ENCODE measurements at places on chromosomes 12 and 14.

DNA sequence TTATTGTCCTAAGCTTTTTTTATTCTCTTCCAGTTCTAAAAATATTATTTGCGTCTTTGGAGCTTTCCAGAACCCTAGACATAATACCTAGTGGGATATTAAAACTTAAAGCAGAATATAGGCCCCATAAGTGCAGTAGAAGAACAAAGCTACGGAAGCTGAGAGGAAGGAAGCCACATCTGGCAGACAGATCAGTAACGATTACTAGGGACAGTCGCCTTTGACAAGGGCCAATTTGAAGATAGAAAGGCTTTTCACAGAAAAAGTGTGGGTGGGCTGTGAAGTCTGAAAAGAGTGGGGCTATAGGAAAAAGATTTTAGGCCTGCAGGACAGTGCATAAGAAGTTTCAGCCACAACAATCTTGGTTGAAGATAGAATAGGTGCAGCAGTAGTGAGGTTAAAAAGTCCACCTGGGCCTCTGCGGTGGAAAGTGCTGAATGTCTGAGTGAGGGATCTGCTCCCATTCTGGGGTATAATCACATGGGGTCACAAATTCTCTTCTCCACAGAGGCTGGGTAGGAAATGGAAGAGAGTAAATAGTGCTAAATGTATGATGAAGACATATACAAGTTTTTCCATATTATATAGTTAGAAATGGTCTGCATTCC lies 114.5 kb downstream of the CMAS start:
- no peak for DNase-seq

DNA sequence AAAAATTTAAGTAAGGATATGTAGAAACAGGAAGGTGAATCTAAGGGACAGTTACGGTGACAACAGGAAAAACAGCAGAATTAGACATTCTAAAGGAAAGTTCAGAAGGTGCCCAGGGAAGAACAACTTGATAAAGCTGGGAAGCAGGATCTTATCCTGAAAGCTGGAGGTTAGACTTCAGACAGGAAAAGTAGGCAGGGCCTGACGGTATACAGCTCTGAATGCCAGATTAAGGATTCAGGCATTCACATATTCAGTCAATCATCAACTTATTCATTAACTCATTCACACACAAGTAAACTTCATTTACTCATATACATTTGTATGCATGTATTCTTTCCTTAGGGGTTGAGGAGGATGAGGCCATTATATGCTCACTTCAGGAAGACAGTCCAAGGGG lies 81.3 kb downstream of the RALGAPA1 start:
- no peak for DNase-seq

- DNase-seq: no peak
Measured at GRCh38 chr14:43438056-43438455, 1069.0 kb downstream of the FSCB start.

GRCh38 chr14:99772371-99773283 lies 20.6 kb upstream of the EML1 start:
- no peak for DNase-seq

GRCh38 chr12:117459229-117459628 lies 97.8 kb upstream of the NOS1 start:
- no peak for DNase-seq

DNA sequence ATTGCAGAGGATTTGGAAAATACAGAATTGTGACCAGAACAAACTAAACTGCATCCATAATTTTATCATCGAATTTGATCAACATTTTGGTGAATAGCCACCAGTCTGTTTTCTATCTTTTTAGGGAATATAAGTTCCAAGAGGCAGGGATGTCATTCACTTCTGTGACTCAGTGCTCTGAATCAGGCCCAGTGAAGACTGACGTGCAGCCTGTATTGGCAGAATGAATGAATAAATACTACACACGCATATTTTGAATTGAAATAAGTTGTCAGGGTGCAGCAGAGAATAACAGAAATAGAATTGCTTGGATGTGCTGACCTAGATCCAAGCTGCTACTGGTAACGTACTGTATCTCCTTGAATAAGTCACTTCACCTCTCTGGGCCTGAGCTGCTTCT lies 1.3 kb upstream of the EMP1 start:
- DNase-seq: no peak

Data from natural killer cell (primary cell).